RPMI8226 (cell line): ENCODE measurements at places on chromosomes 4 and X.

DNA sequence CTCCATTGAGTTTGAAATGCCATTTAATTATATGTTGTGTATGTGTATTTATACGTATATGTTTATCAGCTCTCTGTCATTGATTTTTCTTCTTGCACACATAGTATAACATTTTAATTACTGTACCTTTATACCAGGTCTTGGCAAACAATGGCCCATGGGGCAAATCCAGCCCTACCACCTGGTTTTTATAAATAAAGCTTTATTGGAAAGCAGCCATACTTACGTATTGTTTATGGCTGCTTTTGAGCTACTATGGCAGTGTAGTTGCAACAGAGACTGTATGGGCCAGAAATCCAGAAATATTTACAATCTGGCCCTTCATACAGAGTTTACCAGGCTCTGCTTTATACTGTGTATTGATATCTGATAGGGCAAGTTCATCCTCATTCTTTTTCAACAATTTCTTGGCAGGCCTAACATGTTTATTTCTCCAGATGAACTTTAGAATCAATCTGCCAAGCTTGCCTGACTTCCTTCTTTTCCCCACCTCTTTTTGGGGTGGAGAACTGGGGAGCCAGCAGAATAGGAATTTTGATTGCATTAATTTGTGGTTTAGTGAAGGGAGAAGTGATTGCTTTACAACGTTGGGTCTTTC, 15.8 kb downstream of the DCUN1D4 start:
- no peak for DNase-seq

- peak; percentile 42 for DNase-seq
These were observed 157.4 kb upstream of the PDE5A start for GRCh38 chr4:119785963-119786362.

DNA sequence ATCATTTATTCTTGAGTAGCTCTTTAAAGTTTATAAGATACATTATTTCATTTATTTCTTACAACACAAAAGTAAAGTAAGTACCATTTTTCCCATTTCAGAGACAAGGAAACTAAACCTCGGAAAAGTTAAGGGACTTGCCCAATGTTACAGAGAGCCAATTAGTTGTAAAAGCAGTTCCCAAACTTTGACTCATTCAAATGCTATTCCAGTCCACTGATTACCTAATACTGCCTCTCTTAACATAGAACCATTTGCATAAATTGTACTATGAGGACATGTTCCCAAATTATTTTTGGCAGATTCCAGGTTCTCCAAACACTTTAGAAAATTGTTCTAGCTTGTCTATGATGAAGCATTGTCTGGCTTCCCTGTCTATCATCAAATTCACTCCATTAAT, 45.6 kb upstream of the GRIA3 start:
- no peak for DNase-seq

DNA sequence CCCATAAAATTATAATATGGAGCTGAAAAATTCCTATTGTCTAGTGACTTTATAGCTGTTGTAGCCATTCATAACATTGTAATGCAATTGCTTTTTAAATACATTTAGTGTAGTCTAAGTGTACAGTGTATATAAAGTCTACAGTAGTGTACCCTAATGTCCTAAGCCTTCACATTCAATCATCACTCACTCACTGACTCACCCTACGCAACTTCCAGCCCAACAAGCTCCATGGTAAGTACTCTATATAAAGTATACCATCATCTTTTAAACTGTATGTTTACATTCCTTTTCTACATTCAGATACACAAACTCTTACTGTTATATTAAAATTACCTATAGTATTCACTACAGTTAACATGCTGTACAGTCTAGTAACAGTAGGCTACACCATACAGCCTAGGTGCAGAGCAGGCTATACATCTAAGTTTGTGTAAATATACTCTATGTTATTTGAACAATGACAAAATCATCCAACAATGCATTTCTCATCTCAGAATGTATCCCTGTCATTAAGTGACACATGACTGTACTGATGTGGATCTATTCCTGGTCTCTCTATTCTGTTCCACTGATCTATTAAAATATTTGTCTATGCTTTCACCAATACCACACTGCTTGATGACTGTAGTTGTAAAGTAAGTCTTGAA, 33.7 kb downstream of the CLOCK start:
- no peak for DNase-seq

DNA sequence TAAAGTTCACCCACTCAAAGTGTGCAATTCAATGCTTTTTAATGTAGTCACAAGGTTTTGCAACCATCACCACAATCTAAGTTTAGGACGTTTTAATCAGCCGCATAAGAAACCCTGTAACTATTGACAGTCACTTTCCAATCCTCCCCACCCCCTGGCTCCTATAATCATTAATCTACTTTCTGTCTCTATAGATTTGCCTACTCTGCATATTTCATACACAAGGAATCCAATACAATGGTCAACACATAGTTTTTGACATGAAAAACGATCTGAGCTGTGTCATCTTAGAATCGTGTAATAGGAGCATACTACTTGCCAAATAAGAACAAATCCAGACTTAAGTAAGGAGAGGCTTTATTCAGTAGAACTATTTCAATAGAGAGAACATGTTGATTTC, 47.6 kb downstream of the ANXA3 start:
- DNase-seq, result no peak

DNA sequence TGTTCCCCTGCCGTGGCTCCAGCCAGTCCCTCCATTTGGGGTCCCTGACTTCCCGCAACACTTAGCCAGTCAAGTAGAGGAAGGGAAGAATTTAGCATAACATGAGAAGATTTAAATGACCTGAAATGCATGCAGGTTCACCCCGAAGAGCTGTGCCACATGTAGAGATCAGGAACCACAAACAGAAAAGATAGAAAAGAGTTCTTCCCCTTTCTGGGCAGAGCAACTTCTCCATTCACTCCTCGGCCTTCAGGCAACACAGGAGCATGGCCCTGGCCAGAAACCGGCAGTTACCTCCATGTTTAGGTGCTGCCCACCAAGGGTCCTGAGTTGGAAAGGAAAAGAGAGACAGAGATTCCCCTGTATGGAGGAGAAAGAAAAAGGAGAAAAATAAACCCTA, 5.2 kb downstream of the NLRP2B start:
- DNase-seq, result no peak

- peak; percentile 82 for DNase-seq
These were observed 27.9 kb upstream of the TMSB4X start for GRCh38 chrX:12946838-12947544.

GRCh38 chr4:138445098-138445497, 202.9 kb upstream of the SLC7A11 start:
- no peak for DNase-seq

DNA sequence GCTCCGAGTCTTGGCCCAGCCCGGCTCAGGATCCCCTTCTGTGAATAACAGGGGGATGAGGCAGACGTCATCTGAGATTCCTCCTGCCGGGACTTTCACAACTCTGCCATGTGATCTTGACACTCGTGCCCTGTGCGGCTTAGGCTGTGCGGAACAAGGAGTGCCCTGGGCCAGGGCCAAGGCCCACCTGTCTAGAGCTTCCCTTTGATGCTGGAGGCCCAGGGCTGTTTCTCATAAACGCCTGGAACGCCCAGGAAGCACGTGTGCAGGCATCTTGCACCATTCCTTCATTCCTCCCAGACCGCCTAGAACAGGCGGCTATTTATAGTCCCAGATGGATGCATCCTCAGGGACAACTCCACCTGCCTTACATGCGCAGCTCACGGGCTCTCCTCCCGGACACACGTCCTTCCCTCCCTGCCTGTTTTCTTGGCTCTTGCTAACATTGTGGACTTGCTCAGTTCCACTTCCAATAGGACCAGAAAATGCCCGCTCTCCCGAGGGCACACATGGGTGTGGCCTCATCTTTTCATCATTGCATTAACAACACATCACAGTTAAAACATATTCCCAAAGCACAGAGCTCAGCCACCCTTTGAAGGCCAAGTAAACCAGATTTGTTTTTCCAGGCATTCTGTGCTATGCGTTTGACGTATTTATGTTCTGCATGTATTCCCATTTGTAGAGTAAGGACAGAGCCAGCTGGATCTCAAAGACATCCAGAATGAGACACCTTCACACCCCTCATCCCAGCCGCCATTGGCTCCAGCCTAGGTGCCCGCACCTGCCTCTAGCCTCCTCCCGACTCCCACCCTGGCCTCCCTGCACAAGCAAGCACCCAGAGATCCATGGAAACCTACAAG, 57.2 kb downstream of the ABLIM2 start:
- no peak for DNase-seq

- no peak for DNase-seq
These were observed 129.9 kb downstream of the CCNG2 start for GRCh38 chr4:77286906-77287305.

DNA sequence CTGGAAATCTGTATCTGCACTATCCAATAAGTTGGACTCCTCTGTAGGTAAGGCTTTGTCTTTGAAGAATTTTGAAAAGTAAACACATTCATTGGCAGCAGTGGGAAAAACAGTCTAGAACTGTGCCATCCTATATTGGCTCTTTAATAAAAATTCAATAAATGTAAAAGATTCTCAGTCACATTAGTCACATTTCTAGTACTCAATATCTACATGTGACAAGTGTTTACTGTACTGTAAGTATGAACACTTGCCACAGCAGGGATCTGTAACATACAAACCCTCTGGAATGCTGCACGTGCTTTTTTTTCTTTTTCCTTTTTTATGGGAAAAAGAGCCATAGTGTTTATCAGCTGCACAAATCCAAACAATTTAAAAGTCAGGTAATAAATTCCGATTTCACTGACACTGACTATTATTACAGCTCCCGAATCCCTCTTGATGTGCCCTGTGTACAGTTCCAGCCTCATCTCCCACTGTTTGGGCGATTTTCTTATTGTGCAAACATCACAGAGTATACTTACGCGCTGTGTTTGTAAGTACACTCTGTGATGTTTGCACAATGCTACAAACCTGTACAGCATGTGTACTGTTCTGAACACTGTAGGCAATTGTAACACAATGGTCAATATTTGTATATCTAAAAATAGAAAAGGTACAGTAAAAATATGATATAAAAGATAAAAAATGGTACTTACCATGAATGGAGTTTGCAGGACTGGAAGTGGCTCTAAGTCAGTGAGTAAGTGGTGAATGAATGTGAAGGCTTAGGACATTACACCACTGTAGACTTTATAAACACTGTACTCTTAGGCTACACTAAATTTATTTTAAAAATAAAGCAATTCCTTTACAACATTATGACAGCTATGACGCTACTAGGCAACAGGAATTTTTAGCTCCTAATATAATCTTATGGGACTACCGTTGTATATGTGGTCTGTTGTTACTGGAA, 8.7 kb downstream of the PYURF start:
- no peak for DNase-seq

- DNase-seq, result no peak
These were observed 28.9 kb upstream of the ACSL1 start for GRCh38 chr4:184854673-184855072.

- peak; percentile 39 for DNase-seq
These were observed 37.4 kb upstream of the STS start for GRCh38 chrX:7109838-7110793.

DNA sequence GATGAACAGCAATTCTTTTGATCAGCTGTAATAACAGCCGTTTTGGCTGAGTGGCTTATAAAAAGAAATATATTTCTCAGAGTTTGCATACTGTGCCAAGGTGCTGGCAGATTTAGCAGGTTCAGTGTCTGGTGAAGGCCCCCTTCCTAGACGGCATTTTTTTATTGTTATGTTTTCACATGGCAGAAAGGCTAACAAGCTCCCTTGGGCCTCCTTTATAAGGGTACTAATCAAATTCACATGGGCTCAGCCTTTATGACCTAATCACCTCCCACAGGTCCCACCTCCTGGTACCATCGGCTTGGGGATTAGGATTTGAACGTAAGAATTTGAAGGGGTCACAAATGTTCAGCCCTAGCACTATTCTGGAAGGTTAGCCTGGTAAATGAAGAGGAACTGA, 431.9 kb downstream of the SPOCK3 start:
- DNase-seq, result no peak

- no peak for DNase-seq
These were observed 80.2 kb upstream of the SORBS2 start for GRCh38 chr4:185892165-185892564.

- no peak for DNase-seq
These were observed 13.4 kb downstream of the PJA1 start for GRCh38 chrX:69151866-69152284.

- DNase-seq, result no peak
These were observed 1.8 kb downstream of the TTC29 start for GRCh38 chr4:146943691-146944375.

DNA sequence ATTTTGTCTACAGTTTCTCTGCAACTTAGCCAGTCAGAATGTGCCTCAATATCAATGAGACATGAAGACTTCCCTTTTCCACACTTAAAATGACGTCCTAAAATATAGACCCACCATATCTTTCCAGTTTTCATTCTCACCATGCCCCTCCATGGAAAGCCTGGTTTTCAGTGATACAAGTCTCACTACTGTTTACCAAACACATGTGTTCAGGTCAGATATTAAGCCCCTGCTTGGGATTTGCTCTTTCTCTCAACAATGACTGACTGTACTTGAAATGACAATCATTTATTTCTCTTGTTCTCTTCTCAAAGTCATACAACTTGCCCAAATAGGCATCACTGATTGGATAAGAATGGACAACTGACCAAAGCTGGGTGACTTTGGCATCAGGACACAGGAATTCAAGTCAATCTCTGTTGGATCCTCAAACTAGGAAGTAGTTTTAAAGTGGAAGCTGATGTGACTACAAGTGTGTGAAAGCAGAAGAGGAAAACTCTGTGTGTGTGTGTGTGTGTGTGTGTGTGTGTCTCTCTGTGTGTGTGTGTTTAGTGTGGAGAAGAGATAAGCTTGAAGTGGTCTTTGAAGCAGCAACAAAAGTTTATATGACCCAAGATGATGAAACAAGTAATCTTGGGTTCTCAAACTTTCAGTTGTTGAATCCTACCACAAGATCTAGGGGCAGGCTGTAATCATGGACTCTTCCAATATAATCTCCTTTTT, 217.4 kb upstream of the FGF13 start:
- no peak for DNase-seq

DNA sequence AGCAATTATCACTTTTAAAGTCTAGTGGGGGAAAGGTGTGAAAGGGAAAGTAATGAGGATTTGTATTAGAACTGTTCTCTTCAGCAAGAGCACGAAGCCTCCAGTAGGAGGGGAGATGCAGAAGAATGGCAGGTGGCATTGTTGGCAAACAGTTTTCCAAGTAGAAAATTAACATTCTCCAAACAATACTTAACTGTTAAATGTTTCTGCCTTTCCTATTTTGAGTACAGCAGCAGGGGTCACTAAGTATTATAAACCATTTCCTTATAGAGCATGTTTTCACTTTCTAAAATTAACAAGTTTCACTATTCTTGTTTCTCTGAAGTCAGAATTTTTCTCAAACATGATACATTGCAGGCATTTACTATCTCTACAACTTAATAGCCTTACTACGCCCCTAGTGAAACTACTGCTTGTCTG, 58.7 kb downstream of the LEF1 start:
- DNase-seq, result no peak

GRCh38 chr4:143397335-143397734, 60.7 kb downstream of the GAB1 start:
- DNase-seq, result no peak

GRCh38 chr4:93888308-93888707, 59.8 kb downstream of the ATOH1 start:
- no peak for DNase-seq
